Mammary epithelial cell (primary cell): ENCODE measurements at places on chromosomes 4 and X.

DNA sequence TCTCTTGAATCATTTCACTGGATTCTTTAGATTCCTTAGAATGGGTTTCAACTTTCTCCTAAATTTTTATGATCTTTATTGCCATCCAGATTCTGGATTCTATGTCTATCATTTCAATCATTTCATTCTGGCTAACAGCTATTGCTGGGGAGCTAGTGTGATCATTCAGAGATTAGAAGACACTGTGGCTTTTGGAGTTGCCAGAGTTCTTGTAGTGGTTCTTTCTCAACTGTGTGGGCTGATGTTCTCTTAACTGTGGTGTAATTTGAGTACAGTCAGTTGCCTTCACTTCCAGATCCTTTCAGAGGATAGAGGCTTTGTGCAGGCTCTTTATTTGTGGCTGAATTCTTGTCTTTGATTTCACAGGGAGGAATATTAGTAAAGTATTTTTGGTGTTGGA lies 12.1 kb upstream of the CSN2 start:
- DNase-seq: no peak

GRCh38 chrX:69961365-69962072 lies 88.2 kb downstream of the AWAT2 start:
- peak; percentile 12 for DNase-seq

GRCh38 chrX:17643528-17643927 lies 93.8 kb upstream of the SCML1 start:
- no peak for DNase-seq

GRCh38 chr4:7431696-7432530 lies 2.8 kb downstream of the PSAPL1 start:
- peak; percentile 7 for DNase-seq

- no peak for DNase-seq
Measured at GRCh38 chr4:69991016-69991415, 4.8 kb upstream of the STATH start.

GRCh38 chr4:38751341-38752010 lies 31.3 kb downstream of the TLR10 start:
- DNase-seq: no peak

DNA sequence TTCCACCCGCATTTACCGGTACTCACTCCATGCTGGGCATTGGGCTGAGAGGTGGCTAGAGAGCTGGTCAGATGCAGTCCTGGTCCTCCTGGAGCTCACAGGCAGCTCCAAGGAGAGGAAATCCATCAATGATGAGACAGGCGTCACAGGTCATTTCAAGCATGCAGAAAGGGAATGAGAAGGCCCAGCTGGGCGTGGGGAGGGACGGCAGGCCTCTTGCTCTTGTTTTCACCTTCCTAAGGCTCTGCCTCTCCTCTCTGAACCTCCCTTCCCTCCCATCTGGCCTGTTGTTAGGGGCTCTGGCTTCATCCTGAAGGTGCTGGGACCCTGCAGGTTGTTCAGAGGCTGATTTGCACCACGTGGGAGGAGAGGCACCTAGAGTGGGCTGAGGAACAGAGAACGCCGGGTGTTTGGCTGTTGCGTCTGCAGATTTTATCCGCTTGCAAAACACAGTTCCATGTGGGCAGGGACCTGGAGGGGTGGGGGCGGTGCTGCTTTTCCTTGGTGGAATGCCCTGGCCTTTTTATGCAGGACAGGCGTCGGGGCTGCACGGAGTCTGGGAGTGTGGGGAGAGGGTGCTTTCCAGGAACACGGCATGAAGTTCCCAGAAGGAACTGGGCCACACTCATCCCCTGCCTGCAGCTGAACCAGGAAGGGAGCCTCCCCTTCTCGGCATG lies 81.5 kb upstream of the PSAPL1 start:
- DNase-seq: no peak

DNA sequence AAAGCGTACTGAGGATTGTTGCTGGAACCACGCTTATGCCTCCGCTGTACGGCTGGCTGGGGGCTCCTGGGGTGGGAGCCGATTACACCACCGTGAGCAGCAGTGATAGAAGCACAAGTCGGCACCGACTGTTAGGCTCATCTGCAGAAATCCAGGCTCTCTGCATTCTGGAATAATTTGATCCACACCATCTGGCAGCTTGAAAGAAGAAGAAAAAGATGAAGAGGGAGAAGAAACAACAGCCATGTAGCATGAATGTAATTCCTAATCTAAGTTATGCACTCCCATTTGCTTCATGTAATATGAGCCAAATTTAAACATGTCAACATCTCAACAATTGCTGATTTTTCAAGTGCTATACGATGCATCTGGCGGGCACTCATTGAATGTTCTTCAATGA lies 84.6 kb upstream of the DHX15 start:
- no peak for DNase-seq

DNA sequence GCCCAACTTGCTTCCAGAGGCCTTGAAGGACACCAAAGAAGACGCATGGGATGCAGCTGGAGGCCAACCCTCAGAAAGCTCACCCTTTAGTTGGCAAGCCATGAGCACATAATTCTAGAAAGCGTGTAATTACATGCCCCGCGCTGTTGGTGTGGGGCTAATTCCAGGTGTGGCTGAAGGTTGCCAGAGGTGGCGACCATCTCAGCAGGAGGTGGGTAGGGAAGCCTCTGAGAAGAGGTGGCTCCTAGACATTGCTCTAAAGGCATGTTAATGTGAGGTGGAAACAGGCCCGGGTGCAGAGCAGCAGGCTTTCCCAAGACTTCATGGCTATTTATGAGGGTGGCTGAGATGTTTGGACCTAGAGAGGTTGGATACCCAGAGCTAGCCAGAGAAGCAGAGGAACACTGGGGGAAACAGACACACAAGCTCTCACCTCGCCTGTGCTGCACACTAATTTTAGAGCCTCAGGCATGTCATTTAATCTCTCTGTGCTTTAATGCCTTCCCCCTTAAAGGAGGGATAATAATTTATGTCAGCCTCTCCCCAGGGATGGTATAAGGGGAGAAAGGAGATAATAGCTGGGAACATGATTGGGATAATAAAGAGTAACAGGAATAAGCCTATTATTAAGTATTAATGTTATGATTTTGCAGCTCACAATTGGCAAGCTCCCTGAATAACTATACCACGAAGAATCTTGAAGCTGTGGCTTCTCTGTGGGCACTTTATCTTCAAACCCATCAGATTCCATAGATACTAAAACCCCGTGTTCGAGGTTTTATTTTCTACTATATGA lies 60.0 kb upstream of the HELT start:
- no peak for DNase-seq

DNA sequence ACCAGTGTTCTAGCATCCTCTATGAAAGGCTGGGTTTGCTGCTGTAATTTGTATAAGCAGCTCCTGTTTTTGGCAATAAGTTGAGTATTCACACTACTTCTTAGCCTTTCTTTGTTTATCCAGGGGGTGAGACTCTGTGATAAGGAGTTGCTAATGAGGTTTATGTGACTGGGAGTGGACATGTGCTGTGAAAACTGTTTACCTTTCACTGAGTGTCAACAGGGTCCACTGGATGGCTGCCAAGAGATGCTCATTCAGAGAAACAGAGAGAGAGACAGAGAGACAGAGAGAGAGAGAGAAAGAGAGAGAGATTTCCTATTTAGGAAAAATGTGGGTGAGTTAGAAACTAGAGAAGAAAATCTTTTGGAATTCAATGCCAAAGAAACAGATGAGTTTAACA lies 233.9 kb downstream of the CHIC2 start:
- no peak for DNase-seq

- DNase-seq: no peak
Measured at GRCh38 chrX:70313503-70313902, 23.6 kb downstream of the KIF4A start.

GRCh38 chr4:94525993-94526728 lies 74.4 kb downstream of the PDLIM5 start:
- no peak for DNase-seq

DNA sequence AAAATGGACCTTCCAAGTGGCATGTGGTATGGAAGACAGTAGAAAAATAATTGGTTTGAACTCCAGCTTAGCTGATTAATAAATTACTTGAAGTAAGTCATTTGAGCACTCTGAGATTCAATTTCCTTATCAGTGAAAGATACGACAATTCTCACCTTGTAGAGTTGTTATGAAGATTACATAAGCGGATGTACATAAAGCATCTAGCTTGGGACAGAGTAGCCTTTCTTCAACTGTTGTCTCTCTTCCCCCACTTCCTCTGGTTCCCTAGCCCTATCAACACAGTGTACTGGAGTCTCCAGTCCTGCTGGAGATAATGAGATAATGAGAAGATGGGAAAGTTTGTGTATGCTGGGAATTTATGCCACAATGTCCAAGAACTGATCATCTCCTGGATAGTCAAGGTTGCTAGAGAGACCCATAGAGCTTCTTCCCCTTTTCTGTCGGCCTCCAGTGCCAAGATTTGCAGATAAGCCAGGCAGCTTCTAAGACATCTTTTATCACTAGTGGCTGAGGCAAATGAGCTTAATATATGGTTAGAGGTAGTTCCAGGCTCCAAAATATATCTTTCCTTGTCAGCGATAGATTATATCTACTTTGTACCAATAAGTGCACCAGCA lies 33.9 kb downstream of the VSIG4 start:
- DNase-seq: no peak

DNA sequence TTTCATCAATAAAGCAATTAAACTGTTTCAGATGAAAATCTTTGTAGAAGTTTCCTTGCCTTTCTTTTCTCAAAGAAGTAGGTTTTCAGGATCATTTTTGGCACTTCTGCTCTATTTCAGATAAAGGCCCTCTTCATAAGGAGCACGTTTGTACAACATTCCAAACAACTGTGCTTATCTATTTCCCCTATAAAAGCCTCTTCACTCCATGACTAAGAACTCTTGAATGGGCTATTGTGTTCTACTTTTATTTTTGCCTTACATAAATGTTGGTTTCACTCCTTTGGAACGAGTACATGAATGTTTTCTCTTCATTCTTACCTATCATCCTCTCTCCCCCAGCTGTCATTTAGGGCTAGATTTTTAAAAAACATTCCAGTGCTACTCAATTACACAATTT lies 288.0 kb upstream of the PPP1R2C start:
- peak; percentile 9 for DNase-seq

DNA sequence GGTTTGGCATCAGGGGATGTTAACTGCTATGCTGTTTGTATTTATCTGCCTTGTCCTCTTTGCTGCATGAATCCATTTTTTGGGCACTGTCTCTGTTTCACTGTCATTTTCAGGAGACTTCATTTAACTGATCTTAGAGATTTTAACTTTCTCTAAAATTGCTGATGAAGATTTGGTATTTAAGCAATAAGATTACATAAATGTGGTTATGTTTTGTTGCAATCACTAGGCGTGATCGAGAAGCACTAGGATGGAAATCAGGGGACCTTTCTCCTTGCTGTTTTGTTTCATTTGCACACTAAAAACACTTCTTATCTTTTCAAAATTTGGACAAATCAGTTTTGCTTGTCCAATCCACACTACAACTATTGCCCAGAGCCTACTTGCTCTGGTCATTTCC lies 15.4 kb downstream of the CXCL2 start:
- DNase-seq: no peak

DNA sequence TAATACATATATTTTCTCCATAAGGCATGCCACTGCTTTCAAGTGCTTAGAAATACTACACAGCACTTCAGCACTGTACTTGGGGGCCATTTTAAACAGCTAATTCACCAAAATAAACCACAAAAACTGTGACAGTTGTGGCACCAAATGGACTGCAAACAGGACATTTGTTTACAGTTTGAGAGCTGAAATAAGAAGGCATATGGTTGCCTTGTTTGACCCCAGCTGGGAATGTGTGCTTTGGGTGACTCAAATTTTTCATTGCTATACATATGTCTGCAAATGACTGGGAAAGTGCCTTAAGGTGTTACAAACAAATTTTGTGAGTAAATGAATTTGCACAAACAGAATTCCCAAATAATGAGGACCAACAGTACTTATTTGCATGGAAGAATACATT lies 124.2 kb downstream of the BANK1 start:
- DNase-seq: no peak

GRCh38 chr4:111650146-111650545 lies 495.1 kb upstream of the FAM241A start:
- no peak for DNase-seq

- no peak for DNase-seq
Measured at GRCh38 chr4:6939761-6940743, 30.4 kb downstream of the TBC1D14 start.

GRCh38 chr4:89570931-89571330 lies 263.3 kb upstream of the GPRIN3 start:
- no peak for DNase-seq

- peak; percentile 48 for DNase-seq
Measured at GRCh38 chrX:41090568-41091238, 5.5 kb downstream of the USP9X start.

- DNase-seq: no peak
Measured at GRCh38 chrX:100328351-100328750, 81.7 kb downstream of the PCDH19 start.

DNA sequence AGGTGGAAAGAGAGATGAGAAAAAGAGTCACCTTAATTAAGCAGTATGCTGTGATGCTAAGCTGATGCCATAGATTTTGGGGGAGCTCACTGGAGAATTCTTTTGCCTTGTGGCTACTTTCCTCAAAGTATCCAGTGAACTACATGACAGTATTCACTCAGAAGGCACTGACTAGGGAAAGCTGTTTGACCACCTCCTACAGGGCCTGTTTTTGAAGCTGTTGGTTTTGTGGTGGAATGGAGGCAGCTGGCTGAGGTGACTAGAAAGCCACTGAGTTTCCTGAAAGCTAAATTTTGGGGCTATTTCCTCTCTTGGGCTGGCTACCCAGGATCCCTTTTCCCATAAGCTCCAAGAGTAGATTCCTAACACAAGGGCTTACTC lies 124.8 kb upstream of the EOLA2 start:
- no peak for DNase-seq

GRCh38 chrX:68440940-68441339 lies 7.6 kb upstream of the OPHN1 start:
- peak; percentile 25 for DNase-seq

- DNase-seq: no peak
Measured at GRCh38 chr4:2459589-2460349, 9.1 kb upstream of the RNF4 start.

DNA sequence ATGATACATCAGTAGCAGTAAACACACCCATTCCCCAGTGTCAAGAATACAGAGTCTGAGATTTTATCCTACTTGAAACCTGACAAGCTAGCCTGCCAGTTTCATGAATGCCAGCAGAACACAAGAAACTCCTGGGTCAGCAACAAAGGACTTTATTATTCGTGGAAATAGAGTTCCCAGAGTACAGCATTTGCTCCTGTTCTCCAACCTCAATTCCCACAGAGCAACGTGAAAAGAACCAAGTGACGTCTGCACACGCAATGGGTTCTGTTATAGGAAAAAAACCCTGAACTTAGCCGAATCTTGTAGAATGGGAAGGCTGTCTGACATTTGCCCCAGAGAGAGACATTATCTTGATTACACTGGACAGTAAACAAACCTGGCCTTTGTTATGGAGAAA lies 23.3 kb upstream of the INTU start:
- no peak for DNase-seq

- peak; percentile 72 for DNase-seq
Measured at GRCh38 chr4:146521541-146522097, at the start of gene SLC10A7. SLC10A7 (minus strand) TSS chr4:146521940; CDS start chr4:146521717, 223 bp downstream.

DNA sequence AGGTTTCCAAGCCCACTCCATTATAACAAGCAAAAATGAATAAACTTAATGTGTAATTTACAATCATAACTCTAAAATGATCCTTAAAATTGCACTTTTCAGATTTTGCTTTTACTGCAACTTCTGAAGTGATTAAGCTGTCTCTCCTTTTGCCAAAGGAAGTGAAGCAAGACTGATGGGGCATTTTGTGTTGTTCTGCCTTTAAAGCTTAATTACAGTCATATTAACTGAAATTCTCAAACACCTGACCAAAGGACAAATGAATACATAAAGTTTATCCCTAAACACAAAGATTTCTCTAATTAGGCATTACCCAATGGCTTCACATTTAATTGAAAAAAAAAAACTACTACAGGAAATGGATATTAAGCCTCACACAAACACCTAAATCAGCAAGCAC lies 101.8 kb downstream of the ATP11C start:
- no peak for DNase-seq
